ENCODE measurements at places on chromosomes 13 and 19.

- peak; percentile 89 for DNase-seq
These were observed 8.1 kb upstream of the ADGRE2 start for GRCh38 chr19:14786421-14786851.

DNA sequence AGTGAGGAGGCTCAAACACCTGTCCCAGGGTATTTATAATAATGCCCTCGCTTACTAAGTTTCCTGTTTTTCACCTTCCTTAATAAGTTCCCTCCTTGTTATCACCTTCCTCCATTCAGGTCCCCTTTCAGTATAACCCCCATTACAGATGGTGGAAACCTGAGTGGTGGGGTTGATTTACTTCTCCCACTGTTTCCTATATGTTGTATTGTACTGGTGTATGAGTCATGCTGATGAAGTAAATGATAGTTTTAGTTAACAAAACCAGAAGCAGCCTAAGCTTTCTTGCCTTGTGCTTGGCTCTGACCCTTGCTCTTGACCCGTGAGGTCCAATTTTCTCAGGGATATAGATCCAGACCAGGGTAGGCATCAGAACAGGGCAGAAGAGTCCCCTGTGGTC lies 22.3 kb upstream of the TNFSF11 start:
- DNase-seq, result no peak

- no peak for DNase-seq
These were observed 213.6 kb upstream of the CSNK1A1L start for GRCh38 chr13:37319031-37319443.

- DNase-seq, result no peak
These were observed 12.6 kb downstream of the NCR1 start for GRCh38 chr19:54918499-54918898.
